ENCODE measurements at places on chromosomes 7 and 10.

- no peak for DNase-seq
Observed at GRCh38 chr10:46525177-46525823, 31.2 kb downstream of the GPRIN2 start.

DNA sequence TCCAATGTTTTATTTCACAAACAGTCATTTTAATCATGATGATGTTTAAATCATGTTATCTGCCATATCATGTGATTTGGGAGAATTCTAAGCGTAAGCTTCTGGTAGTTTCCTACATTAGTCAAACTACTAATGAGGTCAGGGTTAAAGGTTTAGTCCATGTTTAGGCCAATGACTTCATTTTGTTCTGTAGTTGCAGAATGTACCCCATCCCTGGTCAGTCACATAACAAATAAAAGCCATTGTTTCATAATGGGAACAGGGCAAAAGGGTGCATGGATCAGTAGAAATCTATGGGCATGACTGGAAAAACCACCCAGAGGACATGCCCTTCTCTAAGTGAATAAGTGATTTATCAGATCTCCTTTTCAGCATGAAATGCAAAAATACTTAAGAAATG is 138.4 kb upstream of the ABCB5 start:
- no peak for DNase-seq

- DNase-seq, result no peak
Observed at GRCh38 chr7:4667776-4668509, 14.2 kb upstream of the FOXK1 start.

DNA sequence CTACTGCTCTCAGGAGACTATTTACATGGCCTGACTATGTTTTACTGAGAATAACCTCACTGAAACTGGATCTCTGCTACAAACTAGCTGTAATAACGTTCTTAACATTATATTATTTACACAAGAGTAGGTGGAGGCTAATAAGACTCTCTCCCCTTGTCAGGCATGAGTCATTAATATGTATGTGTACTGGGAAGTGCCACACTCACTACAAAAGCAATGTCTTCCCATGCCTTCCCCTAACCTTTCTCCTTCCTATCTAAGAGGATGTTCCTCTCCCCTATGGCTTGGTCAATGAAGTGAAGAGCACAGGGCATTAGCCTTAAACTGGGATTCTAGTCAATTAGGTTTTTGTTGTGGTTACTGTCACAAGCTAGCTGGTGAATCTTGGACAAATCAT is 147.9 kb downstream of the DGKB start:
- DNase-seq, result no peak

DNA sequence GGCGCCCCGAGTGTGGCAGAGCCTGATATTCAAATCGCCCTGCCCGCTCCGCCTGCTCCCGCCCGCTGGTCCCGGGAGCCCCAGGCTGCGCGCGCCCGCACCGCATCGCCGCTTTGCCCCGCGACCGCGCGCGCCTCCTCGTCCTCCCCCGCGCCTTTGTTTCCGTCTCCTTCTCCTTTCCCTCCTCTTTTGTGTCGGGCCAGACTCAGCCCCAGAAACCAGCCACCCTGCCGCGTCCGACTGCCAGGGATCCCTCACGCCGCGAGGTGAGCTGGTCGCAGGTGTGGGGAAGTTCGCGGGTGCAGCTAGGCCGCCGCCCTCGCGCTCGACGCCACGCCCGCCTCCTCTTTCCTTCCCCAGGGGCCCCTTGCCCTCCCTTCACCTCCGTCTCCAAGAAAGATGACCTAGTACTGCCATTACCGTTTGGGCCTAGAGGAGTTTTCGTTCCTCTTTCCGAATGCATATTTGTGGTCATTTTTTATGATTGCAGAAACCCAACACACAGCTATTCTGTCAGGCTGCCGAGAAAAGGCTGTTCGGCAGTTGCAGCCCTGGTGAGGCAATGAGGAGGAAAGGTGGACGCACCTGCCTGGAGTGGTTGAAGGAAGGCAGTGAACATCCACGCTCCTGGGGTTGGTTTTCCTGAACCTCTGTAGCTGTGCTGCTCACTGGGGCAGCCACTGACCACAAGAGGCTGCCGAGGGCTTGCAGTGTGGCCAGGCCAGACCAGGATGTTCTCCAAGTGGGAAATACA is 107.3 kb downstream of the SNX10 start:
- DNase-seq, result no peak

DNA sequence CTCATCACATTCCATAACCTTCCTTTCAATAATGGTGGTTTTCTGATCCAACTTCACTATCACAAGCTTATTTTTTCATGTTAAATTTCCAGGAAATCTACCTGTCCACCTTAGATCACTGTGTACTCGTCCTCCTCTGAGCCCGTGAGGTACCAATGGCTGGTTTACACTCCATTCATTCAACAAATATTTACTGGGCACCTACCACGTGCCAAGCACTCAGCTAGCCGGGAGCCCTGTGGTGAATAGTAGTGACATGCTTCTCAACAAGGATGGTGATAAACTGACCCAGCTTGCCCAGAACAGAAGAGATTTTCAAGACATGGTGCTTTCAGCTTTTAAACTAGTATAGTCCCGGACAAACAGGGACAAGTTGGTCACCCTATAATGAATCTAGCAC is 98.2 kb downstream of the FAM204A start:
- no peak for DNase-seq

DNA sequence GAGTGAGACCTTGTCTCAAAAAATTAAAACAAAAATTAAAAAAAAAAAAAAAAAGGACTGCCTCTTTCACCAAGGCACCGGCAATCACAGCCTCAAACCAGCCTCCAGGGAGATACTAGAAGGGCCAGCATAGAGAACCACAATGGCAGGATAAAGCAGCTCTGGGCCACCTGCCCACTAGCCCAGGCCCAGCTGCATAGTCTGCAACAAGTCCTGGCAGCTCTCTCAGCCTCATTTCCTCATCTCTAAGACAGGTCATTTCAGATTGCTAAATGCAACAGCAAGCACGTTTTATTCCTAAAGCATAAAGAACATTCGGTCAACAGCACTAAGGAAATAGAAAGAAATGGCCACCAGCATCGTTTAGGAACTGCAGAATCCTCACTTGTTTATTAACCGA is 28.8 kb downstream of the XPNPEP1 start:
- no peak for DNase-seq

- no peak for DNase-seq
Observed at GRCh38 chr7:120986650-120987049, 1.9 kb upstream of the CPED1 start.

GRCh38 chr7:24574950-24575349 is 1.7 kb downstream of the PALS2 start:
- DNase-seq, result no peak

DNA sequence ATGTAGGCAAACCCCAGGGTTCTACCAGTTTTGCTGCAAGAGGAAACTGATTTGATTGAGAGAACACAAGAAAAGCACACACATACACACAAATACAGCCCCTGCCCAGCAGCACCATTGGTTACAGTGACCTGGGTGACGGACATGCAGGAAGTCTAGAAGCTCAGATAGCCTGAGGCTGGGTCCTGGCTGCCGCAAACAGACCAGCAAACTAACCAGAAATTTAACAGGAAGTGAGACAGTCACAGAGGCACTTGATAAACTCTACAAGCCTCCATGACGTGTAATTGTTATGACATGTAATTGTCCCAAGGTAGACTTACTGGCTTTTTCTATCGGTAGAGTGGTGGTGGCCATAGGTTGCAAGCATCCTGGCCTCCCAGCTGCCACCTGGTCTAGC is 58.9 kb downstream of the PRKAR2B start:
- no peak for DNase-seq

- DNase-seq, result no peak
Observed at GRCh38 chr10:118484152-118484871, 111.1 kb downstream of the PRLHR start.

- DNase-seq, result no peak
Observed at GRCh38 chr10:123472606-123473005, 193.5 kb upstream of the GPR26 start.

DNA sequence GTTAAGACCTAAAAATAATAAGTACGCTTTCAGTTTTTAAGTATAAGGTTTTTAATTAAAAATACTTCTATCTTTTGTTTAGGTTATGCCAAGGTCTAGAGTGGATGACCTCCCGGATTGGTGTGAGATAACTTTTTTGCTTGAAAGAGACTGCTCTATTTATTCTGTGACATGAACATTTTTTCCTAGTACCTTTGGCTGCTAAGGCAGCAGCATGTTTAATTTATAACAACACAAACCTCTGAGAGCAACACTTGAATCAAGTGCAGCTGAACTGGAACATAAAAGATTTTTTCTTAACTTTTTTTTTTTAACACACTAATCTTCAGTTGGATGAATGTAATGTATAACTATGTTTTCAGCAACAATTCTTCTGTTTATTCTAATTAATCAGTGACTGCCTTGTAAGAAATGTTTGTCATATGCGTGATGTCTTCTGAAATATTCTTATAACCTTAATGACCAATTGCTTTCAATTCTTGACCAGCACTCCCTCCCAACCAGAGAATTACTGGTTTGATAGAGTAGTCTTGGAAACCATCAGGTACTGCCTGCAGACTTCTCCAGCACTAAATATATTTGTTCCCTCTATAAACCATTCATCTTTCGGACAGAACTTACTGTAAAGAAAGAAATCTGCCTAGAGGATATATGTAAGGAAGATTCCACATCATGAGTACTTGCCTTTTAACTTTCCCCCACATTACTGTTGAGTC is 16.0 kb downstream of the ARL5B start:
- DNase-seq, result no peak

- DNase-seq, result no peak
Observed at GRCh38 chr7:14377646-14378266, 388.3 kb upstream of the ETV1 start.

- DNase-seq, result no peak
Observed at GRCh38 chr10:127080317-127080716, 116.1 kb downstream of the INSYN2A start.

- no peak for DNase-seq
Observed at GRCh38 chr7:128415217-128415785, 5.5 kb upstream of the IMPDH1 start.

GRCh38 chr10:130899856-130900255 is 411.7 kb downstream of the TCERG1L start:
- DNase-seq, result no peak

GRCh38 chr10:61633665-61634064 is 29.1 kb upstream of the CABCOCO1 start:
- no peak for DNase-seq

GRCh38 chr10:21488957-21489446 is 36.5 kb downstream of the SKIDA1 start:
- no peak for DNase-seq

DNA sequence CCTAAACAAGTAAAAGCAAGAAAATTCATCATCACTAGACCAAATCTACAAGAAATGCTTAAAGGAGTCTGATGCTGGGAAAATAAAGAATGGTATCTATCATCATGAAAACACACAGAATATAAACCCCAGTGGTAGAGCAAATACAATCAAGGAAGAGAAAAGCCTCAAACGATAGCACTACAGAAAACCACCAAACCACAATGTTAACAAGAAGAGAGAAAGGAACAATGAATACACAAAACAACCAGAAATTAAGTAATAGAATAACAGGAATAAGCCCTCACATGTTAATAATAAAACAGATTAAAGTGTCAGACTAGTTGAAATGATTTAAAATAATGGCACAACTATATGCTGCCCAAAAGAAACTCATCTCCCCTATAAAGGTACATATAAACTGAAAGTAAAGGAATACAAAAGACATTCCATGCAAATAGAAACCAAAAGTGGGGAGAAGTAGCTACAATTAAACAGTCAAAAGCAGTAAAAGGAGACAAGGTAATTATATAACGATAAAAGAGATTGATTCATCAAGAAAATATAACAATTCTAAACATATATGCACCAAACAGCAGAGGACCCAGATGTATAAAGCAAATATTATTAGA is 77.3 kb downstream of the JMJD1C start:
- DNase-seq, result no peak

DNA sequence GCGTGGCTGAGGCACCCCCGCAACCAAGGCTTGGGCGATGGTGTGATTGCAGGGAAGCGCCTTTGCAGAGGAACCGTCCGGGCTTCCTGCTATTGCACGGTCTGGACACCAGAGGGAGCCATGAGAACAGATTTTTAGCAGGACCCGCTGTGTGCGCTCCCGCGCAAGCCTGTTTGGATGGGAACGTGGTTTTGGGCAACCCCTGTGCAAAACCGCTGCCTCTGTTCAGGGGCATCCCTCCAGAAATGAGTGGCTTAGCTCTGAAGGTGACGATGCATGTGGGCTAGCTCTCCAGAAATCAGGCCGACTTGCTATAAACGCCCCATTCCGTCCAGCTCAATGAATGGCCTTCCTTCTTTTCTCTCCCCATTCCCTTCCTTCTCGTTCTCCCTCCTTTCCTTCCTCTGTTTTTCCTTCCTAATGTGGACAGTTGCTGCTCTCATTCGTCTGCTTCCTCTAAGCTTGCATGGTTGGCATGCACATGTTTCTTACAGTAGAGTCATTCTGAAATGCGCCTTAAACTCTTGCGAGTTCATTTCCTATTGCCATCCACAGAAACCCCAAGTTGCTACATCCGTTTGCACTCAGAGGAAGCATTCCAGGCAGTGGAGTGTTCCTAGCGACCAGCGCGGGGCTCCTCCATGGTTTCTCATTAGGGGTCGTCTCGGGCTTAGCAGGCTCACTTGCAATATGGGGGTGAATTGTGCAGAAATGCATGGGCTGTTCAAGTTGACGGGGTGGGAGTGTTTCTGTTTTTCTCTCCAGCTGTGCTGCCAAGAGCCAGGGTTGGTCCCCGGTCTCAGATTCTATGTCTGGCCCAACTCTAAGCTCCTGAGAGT is 302.5 kb upstream of the GALNT17 start:
- peak; percentile 9 for DNase-seq

GRCh38 chr7:130951303-130951975 is 217.4 kb upstream of the KLF14 start:
- no peak for DNase-seq

- no peak for DNase-seq
Observed at GRCh38 chr10:75035975-75036708, 75.3 kb upstream of the SAMD8 start.

DNA sequence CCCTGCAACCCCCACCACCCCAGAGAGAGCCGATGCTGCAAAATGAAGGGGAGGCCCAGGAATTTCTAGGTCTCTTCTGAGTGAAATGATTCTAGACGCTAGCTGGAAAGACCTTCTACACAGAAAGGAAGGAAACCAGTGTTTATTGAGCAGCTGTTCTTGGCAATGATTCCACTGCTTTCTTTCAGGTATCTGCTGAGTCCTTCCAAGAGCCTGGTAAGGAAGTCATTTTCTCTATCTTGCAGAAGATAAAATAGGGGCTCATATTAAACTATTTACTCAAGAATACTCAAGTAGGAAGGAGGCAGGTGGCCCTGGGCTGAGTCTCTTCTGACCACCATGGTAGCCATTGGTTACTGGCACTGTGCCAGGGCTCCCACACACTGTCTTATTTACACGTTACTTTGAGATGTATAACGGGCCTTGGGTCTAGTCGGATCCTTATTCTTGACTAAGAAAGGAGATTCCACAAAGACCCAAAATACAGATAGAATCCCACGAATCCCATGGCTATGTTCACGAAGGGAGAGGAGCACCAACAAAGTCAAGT is 112.1 kb downstream of the GALNT11 start:
- no peak for DNase-seq

- no peak for DNase-seq
Observed at GRCh38 chr10:79031723-79032122, 37.0 kb upstream of the ZMIZ1 start.

Data from stimulated activated CD4-positive, alpha-beta T cell treated with anti-CD3 and anti-CD28 coated beads, Interleukin-15, amount 100 ng/mL, for 1 hour (primary cell).